ENCODE measurements at places on chromosomes 5 and 9.

DNA sequence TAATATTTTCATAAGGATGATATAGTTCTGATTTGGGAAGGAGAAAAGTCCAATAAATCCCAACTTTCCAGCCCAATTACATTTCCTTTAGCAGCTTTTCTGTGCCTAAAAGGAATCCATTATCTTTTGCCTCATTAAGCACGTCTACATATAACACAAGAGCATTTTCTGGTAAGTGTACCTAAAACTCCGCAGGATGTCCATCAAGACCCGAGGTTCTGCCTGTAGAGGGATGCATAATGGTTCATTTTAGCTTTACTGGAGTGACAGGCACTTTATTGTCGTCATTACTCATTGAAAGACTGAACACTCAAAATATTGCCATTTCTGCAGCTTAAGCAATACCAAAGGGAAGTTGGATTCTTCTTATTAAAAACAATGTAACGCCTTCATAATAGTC lies 669.0 kb downstream of the PRELID2 start:
- no peak for DNase-seq

DNA sequence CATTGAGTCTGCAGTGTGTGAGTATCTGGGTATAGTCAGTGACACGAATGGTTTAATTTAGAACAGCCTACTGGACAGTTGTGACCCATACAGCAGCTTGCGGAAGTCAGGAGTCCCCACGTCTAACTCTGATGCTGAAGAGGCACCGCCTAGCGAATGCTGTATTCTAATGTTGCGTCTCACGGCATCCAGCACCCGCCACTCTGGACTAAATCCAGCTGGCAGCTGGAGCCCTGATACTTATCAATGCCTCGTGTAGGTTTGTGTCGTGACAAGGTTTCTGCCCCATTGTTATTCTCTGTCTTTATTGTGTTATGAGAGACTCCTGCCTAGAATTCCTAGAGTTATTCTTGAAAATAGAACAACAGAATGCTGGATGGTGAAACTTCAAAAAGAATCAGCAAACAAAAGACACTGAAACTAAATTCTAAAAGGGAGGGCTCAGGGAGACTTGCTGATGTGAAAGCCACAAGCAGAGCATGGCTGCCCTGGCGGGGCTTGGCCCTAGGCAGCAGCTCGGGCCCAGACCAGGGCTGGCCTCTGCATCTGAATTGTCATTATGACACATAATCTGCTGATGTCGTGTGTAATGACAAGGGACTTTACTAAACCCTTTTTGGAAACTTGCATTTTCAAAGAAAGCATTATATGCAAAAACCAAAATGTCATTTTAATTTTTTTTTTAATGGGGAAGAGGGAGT lies 123.5 kb upstream of the ICE1 start:
- DNase-seq, result no peak

- DNase-seq, result no peak
Observed at GRCh38 chr5:55175781-55176175, 2.8 kb upstream of the CDC20B start.

- DNase-seq, result no peak
Observed at GRCh38 chr5:60356745-60357144, 343.2 kb downstream of the DEPDC1B start.

DNA sequence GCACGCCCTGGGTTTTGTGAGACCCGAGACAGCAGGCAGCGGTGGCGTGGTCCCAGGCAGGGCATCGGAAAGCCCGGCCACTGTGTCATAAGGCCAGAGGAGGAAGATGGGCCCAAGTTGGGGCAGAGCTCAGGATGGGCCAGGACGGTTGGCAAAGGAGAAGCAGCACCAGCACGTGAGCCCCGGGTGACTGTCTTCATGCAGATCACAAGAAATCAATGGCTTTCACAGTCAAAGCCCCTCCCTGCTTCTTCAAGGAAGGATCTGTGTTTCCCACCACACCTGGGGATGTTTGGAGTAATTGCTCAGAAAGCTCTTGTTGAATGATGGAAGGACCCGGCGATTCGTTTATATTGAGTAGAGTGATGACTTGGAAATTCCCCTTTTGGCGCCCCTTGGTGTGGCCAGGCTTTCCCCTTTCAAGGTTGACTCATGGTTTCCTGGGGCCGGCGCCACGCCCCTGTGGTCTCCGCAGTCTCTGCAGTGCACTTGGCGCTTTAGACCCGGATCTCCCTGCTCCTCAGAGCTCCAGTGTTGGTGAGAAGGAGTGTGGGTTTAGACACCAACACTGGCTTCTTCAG lies 52.1 kb downstream of the IL31RA start:
- no peak for DNase-seq

GRCh38 chr9:98873951-98874371 lies 66.5 kb downstream of the GALNT12 start:
- DNase-seq, result no peak

- DNase-seq, result no peak
Observed at GRCh38 chr9:4124266-4124665, 175.6 kb downstream of the GLIS3 start.
